ENCODE measurements at places on chromosomes 7 and 10.

DNA sequence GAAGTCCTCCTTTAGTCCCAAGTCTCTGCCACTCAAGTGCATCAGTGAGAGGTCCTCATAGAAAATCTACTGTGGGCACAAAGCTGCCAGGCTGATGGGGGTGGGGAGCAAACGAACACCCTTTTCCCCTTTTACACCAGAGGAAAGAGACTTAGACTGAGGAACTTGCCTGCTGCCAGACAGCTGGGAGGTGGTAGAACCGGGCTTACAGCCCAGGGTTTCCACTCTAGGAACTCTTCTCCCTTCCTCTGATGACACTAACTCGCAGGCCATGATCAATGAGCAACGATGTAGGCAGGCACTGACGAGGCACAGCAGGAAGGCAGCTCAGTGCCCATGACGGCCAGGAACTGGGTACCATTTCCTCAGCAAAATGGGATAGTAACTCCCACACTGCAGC is 11.0 kb upstream of the SH2D4B start:
- no peak for DNase-seq

GRCh38 chr10:36450380-36450779 is 675.0 kb upstream of the ANKRD30A start:
- no peak for DNase-seq

DNA sequence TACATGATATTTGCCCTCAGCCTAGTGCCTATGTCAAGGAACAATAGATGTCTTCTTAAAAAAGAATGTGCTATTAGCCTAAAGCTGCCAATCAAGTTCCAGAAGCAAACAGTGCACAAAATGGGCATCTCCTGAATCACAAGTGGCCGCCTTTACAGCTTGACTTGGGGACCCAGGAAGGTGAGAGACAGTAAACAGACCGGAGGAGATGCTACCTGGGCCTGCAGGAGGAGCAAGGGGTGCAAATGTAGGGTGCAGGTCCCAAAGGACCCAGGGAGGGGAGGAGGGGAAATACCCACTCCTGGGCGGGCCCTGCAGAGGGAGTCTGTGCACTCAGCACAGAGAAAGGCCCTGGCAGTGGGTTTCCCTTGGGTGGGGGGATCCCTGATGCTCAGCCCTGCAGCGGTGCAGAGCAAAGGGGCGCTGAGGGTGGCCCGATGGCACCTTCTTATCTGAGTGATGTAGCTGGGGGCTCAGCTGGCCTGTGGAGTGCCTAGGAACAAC is 147.7 kb downstream of the WDR11 start:
- DNase-seq, result no peak

GRCh38 chr10:33927347-33927746 is 592.9 kb upstream of the NRP1 start:
- DNase-seq, result no peak

DNA sequence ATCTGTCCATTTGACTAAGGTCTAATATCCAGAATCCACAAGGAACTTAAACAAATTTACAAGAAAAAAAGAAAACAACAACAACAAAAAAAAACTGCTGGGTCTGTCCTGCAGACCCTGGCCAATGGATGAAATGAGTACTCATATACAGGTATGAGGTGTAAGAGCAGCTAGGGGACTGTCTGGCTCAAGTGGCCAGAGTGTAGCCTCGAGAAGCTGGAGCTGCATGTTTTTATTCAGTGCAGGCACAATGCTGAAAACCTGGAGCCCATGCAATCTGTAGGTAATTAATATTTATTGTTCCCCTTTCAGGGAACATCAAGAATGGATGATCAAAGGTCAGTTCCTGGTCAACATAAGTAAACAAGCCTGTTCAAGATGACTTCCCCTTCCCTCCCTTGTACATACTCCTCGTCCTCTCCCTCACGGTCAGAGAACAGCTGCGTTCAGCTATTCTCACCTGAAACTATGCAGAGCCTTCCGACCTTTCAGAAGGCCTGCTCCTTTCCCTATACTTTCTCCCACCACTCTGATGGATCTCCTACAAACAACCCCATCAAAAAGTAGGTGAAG is 15.5 kb downstream of the CYP2C19 start:
- no peak for DNase-seq

- no peak for DNase-seq
Measured at GRCh38 chr7:18153183-18153748, 125.6 kb upstream of the PRPS1L1 start.

GRCh38 chr7:99102361-99102760 is 41.5 kb downstream of the SMURF1 start:
- no peak for DNase-seq

DNA sequence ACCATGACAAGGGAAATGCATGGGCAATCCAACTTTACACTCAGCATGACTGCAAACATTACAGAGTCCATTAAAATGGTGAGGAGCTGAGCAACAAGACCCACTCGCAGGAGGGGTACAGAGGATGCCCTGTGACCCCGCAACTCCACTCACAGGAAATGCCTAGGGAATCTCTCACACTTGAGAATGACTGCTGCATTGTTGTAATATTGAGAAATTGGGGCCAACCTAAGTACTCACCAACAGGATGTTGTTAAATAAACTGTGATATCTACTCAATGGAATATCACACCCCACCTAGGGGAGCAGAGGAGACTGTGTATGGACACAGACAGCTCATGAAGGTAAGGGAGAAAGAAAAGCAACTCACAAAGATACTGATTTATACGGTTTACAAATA is 53.4 kb upstream of the CAMK2B start:
- DNase-seq, result no peak

DNA sequence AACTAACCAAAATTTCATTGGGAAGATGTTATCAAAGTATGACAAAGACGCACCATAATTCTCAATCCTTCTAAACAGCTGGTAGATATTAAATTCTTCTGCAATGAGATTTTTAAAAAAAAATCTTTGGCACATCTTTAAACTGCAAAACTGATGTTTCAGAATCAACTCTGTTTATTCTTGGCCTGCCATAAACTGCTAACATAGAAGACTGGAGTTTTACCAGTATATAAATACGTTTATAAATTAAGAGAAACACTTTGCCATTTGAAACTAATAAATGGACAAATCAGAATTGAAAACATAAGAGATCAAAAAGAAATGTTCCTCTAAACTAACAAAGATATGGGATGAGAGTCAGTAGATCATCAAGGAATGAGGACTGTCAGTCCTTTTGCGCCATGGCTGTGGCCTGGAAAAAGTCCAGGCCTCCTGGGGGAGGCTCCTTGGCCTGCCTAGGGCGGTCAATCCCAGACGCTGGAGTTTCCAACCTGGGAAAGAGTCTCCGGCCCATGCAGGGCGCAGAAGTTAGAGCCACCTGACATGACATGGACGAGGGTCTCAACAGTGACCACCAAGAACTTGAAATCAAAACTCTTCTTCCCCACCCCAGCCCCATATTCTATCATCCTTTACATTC is 34.2 kb upstream of the NEBL start:
- DNase-seq, result no peak

GRCh38 chr10:97703398-97704067 is 10.0 kb upstream of the MARVELD1 start:
- DNase-seq, result no peak

DNA sequence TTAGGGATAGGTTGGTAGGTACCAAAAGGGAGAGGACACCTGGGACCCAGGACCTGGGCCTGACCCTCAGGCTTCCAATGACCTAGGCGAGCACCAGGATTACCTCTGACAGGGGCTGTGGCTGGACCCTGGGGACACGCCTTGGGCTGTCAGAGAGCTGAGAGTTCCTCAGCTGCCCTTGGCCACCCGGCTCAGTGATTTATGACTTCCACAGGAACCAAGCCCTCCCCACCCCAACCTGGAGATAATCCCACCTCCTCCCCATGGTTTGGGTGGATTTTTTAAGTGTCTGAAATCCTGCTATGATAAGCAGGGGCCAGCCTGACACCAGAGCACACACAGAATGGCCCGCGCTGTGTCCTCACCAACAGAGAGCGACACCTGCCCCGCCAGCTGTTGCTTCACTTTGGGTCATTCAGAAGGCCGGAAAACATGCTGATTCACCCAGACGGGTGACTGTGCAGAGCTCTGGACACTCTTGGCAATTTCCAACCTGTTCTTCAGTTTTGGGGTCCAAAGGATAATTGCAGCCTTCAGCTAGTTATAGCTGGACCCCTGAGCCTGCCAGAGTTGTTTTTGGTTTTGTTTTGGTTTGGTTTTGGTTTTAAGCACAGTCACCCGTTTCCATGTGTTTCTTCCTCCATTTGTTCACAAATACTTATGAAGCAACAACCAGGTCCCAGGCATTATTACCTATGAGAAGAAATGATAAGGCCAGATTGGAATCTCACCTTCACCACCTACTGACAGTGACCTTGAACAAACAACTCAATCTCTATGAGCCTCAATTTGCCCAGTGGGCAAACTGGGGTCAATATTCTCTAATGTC is 78.2 kb downstream of the RAB11FIP2 start:
- no peak for DNase-seq

GRCh38 chr7:18903695-18904094 is 213.7 kb downstream of the TWIST1 start:
- DNase-seq, result no peak

- no peak for DNase-seq
Measured at GRCh38 chr7:104551226-104551625, 222.8 kb downstream of the LHFPL3 start.

- DNase-seq, result no peak
Measured at GRCh38 chr7:98399462-98399861, 1.4 kb downstream of the BAIAP2L1 start.

- DNase-seq, result peak; percentile 79
Measured at GRCh38 chr10:25113191-25114035, 61.4 kb upstream of the GPR158 start.

- no peak for DNase-seq
Measured at GRCh38 chr10:45470098-45471012, 96.3 kb downstream of the ALOX5 start.

DNA sequence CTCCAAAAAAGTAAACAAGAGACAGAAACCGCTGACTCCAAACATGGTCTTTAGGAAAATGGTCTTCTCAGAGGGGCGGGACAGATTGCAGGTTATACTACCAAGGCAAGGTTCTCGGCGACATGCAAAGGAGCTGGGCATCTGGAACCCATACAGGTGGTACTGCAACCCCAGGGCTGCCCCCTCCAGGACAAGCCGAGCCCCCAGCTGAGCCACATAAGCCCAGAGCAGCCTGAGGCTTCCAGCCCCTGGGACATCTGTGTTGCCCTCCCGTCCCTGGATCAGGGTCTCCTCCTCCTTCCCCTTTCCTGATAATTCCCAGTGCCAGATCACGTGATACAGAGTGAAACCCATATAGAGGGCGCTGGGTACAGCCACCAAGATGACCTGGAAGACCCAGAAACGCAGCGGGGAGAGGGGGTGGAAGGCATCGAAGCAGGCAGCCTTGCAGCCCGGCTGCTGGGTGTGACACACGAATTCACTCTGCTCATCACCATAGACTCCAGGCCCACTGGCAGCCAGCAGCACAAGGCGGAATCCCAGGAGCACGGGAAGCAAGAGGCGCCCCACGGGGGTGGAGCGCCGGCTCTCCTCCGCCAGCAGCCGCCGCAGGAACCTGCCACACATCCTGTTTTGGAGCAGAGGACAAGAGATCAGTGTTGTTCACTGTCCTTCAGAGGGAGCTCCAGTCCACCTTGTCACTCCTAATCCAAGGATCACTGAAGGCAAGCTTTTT is at the start of gene GJC3:
Gene GJC3 (minus strand): TSS at position 627 of the 736 bp plus-strand sequence. CDS start 0 bp downstream, at position 627.
- no peak for DNase-seq

DNA sequence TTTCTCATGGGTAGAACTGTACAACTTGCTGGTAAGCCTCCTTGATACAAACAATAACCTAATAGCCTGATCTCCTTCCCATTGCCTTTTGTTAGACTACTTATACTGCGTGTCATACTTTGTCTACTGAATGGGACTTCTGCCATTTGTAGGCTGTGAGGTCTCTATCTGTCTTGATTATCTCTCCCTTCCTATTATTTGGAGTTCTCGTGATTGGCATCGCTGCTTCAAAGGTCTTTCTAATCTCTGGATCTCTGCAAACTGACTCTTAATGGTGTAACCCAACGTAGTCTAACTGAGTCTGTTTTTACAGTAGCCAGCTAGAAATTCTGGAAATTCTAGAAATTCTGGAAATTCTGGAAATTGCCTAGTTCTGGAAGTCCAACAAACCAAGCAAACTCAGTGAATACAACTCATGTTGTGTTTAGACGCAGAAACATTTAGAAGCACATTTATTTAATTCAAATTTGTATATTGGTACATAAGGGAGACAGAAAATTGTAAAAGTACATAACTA is 29.8 kb downstream of the PHYHIPL start:
- no peak for DNase-seq

DNA sequence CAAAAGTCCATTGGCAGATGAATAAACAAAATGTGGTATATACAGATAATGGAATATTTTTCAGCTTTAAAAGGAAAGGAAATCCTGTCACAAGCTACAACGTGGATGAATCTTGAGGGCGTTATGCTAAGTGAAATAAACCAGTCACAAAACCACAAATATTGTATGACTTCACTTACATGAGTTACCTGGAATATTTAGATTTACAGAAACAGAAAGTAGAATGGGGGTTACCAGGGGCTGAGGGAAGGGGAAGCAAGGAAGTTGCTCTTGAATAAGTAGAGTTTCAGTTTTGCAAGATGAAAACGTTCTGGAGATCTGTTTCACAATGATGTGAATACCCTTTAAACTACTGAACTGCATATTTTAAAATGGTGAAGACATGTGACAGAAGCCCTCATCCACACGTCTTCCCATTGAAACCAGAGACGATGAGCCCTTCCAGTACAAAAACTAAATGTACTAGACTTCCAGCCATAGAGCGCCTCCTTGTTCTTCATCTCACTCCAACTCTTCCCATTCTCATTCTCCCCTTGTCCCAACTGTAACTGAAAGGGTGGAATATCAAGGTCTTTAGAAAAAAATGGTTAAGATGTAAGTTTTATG is 62.4 kb downstream of the MICU1 start:
- DNase-seq, result no peak

DNA sequence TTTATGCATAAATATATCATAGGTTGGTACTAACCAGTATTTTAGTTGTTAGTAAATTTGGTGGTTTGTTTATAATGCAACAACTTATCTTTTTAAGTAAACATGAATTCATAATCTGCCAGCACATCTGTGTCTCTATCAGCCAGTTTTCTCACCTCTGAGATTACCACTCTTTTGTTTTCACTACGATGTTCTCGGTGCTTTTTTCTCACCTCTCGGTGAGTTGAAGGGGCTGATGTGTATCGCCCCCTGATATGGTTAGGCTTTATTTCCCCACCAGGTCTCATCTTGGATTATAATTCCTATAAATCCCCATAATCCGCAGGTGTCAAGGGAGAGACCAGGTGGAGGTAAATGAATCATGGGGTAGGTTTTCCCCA is 114.1 kb downstream of the CAMK1D start:
- DNase-seq, result no peak

DNA sequence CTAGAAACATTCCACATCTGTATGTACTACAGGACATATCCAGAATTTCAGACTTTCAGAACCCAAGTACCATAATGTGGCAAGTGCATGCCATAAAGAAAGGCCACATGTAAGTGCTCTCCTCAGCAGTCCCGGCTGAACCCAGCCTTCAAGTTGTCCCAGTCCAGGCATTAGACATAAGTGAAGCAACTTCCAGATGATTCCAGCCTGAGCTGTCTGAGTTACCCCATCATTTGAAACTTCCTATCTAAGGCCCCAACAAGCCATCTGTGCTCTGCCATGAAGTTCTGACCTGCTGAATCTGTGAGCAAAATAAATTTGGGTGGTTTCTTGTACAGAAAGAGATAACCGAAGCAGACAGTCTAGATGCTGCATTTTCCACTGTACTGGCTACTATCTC is 218.8 kb downstream of the IPMK start:
- no peak for DNase-seq

GRCh38 chr10:108375691-108376090 is 1211.2 kb upstream of the SORCS1 start:
- no peak for DNase-seq
